ENCODE measurements at places on chromosomes 13 and 19.
A peak's percentile ranks its signal among the peaks of the same experiment; 100 is the strongest.

- no peak for DNase-seq
Measured at GRCh38 chr19:4086411-4086867, 19.7 kb upstream of the ZBTB7A start.

DNA sequence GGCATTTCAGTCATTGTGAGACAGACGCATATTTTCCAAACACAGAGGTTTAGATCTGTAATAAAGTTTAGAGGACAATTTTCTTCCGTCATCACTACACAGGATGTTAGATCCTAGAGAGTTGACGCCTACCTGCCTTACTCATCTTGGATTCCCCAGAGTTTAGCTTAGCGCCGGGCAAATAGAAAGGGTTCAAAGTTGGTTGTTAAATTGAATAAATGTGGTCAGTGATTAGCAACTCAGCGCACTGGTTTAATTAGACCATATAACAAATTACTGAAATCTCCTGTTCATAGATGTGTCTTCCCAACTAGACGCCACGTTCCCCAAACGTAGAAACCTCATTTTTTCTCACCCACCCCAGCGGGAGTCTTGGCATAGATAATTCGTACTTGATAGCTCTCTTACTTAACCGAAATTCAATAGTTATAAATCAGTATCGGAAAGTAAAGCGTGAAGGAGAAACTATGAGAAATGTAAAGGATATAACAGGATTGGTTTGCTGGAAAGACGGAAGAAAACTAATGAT lies 726 bp upstream of the UFM1 start:
- DNase-seq = peak; percentile 25

- no peak for DNase-seq
Measured at GRCh38 chr19:29845574-29846176, 33.9 kb downstream of the CCNE1 start.

- DNase-seq = no peak
Measured at GRCh38 chr13:54965881-54966280, 1937.3 kb downstream of the OLFM4 start.

DNA sequence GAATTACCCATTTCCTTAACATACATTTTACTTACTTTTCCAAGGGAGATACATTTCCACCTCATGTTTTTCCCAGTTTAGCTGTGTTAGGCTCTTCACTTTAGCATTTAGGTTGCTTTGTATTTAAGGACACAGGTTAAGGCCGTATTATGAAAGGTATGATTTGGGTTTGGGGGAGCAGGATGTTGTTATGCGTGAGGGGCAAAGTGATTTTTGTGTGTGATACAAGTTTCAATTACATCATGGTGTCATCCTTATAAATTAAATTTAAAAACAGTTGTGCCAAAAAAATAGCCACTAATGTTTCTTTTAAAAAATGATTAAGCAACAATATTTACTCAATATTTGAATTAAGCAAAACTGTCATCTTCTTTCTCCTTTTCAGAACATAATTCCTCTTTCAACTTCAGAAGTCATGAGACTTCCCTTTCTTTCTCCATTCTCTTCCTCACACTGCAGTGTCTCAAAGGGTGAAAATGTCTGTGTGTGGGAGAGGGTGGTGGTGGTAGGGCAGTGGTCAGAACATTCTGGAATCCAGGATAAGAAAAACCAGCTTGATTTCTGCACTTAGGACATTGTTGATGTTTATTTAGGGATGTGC lies 126.2 kb downstream of the KCNRG start:
- DNase-seq = no peak

- DNase-seq = peak; percentile 71
Measured at GRCh38 chr19:38666663-38667511, 19.4 kb downstream of the ACTN4 start.

DNA sequence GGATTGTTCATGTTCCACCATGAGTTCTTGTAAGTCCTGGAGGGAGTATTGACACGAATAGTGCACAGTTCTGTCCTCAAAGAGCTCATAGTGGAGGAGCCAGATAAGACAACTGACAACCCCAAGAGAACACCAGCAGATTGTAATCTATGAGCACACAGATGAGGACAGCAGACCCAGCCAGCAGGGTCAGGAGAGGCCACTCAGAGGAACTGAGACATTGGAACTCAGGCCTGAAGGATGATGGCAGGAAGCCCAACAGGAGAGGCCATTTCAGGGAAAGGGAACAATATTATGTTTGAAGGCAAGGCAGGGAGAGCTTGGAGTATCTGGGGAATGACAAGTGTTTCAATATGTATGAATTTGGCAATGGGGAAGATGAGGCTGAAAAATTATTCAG lies 63.7 kb upstream of the IPO5 start:
- DNase-seq = no peak

- peak; percentile 29 for DNase-seq
Measured at GRCh38 chr19:49331616-49332055, 3.6 kb upstream of the CD37 start.

- DNase-seq = no peak
Measured at GRCh38 chr19:840519-841206, at the start of gene PRTN3. Gene PRTN3, plus strand, starts transcription at chr19:840999. Its CDS starts 10 bp downstream, at chr19:841009.

DNA sequence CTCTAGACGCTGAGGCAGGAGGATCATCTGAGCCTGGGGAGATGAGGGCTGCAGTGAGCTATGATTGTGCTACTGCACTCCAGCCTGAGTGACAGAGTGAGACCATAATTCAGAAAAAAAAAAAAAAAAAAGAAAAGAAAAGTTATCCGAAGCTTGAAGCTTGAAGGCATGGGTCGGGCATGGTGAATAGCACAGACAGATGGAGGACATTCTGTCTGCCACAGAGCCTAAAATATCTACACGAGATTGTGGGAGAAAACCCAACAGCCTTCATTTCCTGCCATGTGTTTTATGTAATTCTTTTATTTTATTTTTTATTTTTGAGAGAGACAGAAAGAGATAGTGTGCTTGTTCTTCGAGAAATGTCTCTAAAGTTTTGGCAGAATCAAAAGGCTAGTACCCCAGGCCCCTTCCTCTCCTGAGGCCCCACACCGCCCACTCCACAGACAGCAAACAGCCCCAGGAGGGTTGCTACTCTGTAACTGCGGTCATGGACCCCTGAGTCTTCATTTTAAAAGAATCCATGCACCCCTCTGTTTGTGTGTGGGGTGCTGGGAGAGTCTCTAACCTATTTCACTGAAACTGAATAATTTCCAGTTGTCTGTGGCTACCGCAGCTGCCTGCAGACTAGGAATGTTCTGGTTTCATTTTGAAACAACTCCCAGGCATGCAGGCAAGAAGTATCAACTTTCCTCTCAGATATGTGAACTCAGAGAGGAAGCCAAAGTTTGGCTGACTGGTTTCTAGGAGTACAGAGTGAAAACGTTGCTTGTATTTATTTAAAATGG lies 38.4 kb upstream of the RCBTB2 start:
- peak; percentile 72 for DNase-seq

DNA sequence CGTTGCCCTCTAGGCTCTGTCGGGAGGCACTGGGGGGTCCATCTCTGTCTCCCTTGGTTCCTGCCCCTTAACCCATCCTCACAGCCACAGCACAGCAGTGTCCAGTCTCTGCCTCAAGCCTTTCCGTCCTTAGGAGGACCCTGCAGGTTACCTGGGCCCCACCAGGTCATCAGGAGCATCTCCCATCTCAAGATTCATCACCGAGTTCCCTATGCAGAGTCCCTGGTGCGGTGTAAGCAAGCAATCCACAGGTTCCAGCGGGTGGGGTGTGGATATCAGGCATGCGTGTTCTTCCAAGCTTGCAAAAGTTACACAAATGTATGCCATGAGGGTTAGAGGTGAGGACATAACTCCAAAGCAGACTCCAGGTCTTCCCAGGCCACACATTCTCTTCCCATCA lies 20.9 kb upstream of the GAS6 start:
- no peak for DNase-seq

All from stromal cell of bone marrow (primary cell).